ENCODE measurements at places on chromosomes 2 and 18.

GRCh38 chr18:70151614-70152013 lies 53.9 kb downstream of the RTTN start:
- DNase-seq, result no peak

- DNase-seq, result no peak
These were observed 23.8 kb downstream of the NCOA1 start for GRCh38 chr2:24514820-24515219.

DNA sequence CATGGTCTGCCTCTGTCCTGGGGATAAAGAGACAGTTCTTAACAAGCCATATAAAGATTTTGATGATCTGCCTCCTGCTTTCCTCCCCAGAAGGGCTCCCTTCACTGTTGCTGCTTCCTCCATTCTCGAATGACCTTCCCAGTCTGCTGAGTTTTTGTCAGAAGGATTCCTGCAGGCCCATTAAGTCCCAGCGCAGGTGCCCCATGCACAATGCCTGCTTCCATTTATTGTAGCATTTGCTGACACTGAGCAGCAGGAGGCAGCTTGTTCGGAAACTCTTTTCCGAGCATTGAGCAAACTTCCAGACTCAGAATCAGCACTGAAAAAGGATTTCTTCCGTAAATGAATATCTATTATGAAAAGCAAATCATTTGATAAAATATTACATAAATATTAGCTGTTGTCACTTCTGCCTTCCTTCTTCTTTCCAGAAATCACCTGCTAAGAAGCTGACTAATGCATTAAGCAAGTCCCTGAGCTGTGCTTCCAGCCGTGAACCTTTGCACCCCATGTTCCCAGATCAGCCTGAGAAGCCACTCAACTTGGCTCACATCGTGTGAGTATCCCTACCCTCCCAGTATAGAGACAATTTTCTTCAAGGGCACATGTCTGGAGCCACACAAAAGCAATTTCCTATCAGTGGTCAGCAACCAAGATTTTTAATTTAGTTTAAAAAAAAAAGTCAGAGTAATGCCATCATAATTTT lies 110.4 kb downstream of the DTNA start:
- no peak for DNase-seq

GRCh38 chr2:9753276-9753600 lies 90.0 kb upstream of the TAF1B start:
- no peak for DNase-seq

GRCh38 chr18:45852631-45853030 lies 27.2 kb downstream of the SIGLEC15 start:
- no peak for DNase-seq

- no peak for DNase-seq
These were observed 249.3 kb upstream of the FSHR start for GRCh38 chr2:49403637-49404036.

GRCh38 chr2:119478188-119478977 lies 45.9 kb downstream of the SCTR start:
- no peak for DNase-seq

- no peak for DNase-seq
These were observed 258.0 kb downstream of the HDAC4 start for GRCh38 chr2:239142806-239143205.

- DNase-seq, result no peak
These were observed 197.5 kb downstream of the IRS1 start for GRCh38 chr2:226601881-226602662.

DNA sequence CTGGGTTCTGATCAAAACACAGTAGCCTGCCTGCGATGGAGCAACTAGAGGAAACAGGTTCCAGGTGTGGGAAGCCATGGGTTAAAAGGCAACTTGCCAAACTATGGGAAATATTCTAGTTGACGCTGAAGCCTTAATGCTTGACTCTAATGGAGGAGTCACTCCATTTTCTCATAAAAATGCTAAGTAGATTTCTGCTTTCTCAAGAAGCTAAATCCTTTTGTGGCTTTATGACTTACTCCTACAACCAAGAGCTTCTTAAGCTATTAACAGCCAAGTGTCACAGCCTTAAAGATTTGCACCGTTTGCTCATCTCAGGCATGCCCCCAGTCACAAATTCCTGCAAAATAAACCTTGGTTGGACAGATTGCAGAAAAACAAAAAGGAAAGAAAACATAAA lies 25.2 kb downstream of the ANKRD44 start:
- no peak for DNase-seq

DNA sequence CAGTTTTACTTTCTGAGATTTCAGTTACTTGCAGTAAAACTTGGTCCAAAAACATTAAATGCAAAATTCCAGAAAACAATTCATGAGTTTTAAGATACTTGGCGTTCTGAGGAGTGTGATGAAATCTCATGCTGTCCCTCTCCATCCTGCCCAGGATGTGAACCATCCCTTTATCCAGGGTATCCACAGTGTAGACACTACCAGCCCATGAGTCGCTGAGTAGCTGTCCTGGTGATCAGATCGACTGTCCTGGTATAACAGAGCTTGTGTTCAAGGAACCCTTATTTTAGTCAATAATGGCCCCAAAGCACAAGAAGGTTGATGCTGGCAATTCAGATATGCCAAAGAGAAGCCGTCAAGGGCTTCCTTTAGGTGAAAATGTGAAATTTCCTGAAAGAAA lies 3.2 kb downstream of the SP100 start:
- no peak for DNase-seq

GRCh38 chr2:222982010-222982908 lies 69.7 kb upstream of the KCNE4 start:
- DNase-seq, result no peak

DNA sequence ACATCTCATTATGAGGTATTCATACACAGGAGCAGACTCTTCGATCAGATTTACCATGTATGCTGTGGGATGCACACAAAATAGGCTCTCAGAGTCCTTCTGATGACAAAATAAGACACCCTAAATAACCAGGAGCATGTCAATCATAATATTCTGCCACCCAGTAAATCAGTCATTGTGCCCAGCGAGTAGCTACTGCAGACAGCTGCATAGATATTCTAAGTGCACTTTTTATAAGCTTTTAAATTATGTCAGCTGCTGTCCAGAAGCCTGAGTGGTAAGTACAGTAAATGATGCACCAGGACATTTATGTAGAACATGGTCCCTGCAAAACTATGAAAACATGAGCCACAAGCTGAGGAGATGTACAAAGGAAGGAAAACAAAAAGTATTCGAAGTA lies 102.9 kb downstream of the CCDC141 start:
- no peak for DNase-seq

DNA sequence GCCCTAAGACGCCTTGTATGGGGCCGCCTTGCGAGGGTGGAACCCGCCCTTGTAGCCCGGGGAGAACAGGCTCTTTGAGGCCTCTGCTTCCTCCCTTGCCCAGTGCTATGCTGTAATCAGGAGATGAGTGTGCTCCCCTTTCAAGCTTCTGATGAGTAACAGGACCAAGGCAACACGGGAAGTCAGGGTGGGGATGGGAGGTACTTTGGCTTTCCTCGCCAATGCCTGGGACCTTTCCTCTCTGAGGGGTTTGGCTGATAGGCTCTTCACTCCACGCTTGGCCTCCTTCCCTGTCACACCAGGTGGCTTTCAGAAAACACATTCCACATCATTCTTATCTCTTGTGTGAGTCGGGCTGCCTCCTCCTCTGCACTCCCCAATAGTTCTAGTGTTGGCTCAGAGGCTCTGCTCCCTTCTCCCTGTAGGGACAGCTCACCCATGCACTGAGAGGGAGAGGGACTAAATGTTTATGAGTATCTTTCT lies 223.7 kb upstream of the TRIB2 start:
- DNase-seq, result no peak

DNA sequence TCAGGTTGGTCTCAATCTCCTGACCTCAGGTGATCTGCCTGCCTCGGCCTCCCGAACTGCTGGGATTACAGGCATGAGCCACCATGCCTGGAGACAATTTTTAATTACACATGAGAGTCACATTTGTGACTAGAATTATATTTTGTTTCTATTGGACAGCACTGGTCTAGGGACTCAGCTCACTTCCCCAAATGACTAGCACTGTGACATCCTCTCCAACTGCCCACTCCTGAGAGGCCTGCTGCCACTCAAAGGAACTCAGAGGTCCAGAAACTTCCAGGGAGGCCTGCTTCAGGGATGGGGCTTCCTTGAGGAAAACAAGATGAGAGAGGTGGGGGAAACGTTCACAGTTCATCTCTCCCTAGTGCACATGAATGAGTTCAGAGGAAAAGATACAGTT lies 29.5 kb downstream of the TMEM163 start:
- DNase-seq, result no peak

GRCh38 chr2:210000464-210001324 lies 1.7 kb upstream of the RPE start:
- DNase-seq, result no peak

- no peak for DNase-seq
These were observed 40.4 kb downstream of the NUP35 start for GRCh38 chr2:183164650-183165015.

- DNase-seq, result no peak
These were observed 66.7 kb upstream of the DNAJC10 start for GRCh38 chr2:182649316-182649715.

DNA sequence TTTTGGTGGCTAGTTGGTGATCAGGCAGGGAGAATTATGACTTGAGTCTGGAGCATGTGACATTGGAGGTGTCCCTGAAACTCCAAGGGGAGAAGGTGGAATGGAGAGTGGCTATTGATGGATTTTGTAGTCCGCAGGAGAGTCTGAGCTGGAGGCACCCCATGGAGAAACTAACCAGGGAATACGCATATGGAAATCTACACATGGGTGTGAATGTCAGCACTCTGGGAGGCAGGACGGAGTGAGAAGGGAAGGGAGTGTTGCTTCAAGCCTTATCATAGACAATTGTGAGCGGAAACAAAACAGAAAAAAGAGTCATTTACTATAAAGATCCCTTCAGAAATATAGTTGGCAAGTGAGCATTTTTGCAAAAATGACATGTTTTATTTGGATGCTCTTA lies 667 bp upstream of the SCYGR4 start:
- no peak for DNase-seq

DNA sequence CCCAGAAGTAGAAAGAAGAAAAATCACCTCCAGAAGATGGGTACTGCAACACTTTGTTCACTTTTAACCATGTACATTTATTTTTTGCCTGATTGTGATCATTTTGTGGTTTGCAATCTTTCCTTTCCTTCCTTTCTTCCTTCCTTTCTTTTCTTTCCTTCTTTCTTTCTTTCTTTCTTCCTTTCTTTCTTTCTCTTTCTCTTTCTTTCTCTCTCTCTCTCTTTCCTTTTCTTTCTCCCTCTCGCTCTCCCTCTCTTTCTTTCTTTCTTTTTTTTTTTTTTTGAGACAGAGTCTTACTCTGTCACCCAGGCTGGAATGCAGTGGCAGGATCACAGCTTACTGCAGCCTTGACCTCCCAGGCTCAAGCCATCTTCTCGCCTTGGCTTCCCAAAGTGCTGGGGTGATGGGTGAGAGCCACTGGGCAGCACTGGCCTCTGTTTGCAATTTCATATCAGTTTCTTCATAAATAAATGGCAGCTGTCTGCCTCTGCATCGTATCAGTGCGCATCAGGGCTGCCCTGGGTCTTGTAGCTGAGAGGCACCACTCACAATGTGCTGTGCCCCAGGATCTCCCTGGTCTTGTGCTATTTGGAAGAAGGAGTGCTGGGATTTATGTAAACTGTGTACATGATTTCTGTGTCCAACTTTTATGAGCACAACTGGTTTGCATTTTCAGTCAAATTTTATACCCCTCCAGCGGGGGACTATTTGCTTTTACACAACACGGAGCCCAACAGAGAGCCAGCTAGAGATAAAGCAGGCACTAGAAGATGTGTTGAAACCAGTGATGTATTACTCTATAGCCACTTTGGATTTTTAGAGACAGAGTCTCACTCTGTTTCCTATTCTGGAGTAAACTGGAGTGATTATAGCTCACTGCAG lies 6.9 kb upstream of the LIMS2 start:
- no peak for DNase-seq

GRCh38 chr2:230665263-230665691 lies 47.4 kb upstream of the CAB39 start:
- DNase-seq, result no peak

- DNase-seq, result no peak
These were observed 203.3 kb downstream of the SNTG2 start for GRCh38 chr2:1153920-1154319.

DNA sequence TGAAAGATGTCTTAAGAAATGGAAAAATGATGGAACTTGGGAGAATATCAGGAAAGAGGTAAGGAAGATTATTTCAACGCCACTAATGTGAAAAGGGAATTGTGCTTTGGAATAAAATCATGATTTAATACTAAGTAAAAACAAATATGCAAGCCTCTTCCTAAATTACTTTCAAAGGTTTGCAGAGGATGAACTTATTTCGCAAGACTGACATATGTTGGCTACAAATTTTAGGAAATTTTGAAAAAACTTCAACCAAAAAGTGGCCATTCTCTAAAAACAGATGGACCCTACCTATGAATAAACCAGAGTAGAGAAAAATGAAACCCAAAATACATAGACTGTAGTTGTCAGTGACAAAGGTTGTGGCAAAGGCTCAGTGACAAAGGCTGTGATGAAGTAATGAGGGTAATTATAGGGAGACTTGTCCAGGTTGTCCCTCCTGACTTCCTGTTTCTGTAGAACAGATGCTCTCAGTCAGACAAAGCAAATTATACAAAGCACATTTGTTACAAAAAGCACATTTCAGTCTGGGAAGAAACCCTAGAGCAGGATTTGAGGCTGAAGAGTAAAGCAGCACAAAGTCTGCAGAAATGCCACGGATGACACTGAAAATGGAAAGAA lies 39.5 kb downstream of the SFT2D3 start:
- no peak for DNase-seq

DNA sequence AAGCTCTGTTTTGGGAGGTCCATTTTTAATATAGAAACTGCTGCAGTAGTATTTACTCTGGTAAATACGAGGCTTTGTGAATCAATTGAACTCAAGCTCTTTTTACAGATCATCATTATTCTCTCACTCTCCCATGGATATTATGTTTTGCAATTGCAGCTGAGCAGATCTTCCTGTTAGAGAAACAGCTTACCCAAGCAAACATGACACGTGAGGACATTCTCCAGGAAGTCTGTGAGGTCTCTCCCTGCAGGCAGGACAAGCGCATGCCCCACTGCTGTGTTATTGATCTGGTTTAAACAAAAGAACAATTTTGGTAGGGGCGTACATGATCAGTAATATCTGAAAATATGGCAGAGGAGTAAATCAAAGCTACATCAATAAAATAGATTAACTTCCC lies 72.1 kb downstream of the COL6A3 start:
- no peak for DNase-seq

DNA sequence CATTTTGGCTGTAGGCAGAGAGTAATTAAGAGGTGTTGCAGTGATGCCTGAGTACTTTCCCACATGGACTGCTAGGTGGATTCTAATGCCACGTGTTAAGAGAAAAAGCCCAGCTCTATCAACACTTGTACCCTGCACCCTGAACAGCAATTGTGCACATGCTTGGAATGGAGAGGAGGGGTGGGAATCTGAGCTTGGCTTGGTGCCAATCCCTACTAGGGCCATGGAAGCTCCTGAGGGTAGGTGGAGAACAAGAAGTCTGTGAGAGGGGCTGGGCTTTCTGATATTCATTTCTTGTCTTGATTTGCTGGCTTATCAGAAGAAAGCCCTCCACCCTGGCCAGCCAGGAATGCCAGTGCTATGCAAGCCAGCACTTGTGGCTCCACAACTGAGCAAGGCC lies 292.2 kb downstream of the KCNS3 start:
- DNase-seq, result no peak

- DNase-seq, result no peak
These were observed 15.1 kb downstream of the ACTG2 start for GRCh38 chr2:73907840-73908452.

- no peak for DNase-seq
These were observed 91.4 kb downstream of the COL6A3 start for GRCh38 chr2:237322564-237322963.

- DNase-seq, result no peak
These were observed 100.4 kb downstream of the SNTG2 start for GRCh38 chr2:1051075-1051474.

- no peak for DNase-seq
These were observed 73.9 kb upstream of the SIX2 start for GRCh38 chr2:45083175-45083574.

Measured in stimulated activated CD8-positive, alpha-beta memory T cell treated with anti-CD3 and anti-CD28 coated beads, Interleukin-7, amount 100 ng/mL, for 1 hour (primary cell).